RWPE1 (cell line): ENCODE measurements at places on chromosomes 3 and 15.

GRCh38 chr3:37279856-37280255, 105.5 kb upstream of the LRRFIP2 start:
- DNase-seq = no peak

DNA sequence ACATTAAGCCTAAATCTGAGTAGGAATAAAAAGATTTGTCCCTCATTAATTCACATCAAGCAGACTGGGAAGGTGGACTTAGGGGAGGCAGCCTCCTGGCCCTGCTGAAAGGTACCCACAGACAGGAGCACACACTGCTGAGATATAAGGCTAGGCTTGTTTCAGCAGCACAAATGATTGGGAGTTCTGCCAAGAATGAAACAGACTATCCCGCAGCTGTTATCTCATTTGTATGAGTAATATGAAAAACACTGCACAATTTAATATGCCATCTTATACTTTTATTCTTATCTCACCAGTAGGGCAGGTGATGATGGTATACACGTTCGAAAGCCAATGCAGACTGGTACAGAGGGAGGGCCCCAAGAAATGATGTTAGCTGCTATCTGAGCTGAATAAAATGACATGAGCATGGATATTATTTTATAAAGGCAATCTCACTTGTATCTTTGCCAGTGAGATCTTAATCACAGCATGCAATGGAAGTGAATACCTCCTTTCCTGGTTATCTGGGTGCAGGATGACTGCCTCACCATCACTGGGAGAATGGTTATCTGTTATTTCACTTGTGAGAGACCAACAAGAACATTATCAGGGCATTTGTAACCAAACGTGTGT, 258.7 kb upstream of the PPP2R3A start:
- no peak for DNase-seq

GRCh38 chr3:98012979-98013378, 22.1 kb downstream of the GABRR3 start:
- DNase-seq = no peak

DNA sequence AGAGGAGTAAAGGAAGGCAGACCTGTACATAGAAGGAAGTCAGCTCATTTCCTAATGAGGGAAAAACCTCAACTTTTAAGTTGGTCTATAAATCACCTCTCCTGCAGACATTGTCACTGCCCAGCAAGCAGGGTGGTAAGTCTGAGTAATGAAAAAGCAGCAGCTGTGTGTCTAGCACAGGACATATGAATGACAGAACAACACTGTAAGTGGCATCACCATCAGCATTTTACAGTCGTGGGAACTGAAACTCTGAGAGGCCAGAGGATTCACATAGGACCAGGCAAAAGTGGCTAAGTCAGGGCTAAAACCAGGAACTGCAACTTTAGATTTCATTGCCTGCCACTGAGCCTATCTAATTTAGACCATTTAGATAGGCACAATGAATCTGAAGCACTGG, 235.6 kb downstream of the CLSTN2 start:
- DNase-seq = no peak

- DNase-seq = no peak
Observed at GRCh38 chr3:126997455-126998038, 14.6 kb downstream of the PLXNA1 start.

GRCh38 chr15:92005154-92005553, 151.6 kb downstream of the SLCO3A1 start:
- DNase-seq = no peak

GRCh38 chr3:141067206-141067974, 16.2 kb downstream of the SPSB4 start:
- no peak for DNase-seq

DNA sequence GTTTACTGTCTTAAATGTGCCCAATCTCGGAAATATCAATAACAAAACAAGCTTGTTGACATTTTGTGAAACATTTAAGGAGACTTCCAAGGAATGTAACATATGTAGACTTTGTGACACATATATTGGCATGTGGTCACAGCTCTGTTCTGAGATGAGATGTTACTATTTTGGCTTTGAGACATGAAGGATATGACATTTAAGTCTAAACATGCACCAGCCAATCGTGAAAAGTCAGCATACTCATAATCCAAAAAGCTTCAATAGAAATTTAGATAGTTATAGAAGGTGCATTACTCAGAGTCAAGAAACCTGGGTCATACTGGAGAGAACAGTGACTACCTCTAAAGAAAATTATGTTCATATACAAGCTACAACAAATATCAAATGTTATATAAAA, 13.4 kb downstream of the COMMD2 start:
- DNase-seq = no peak

- DNase-seq = no peak
Observed at GRCh38 chr15:48681353-48681752, 35.8 kb upstream of the FBN1 start.

GRCh38 chr3:9247361-9247940, 2.0 kb downstream of the SRGAP3 start:
- DNase-seq = no peak

GRCh38 chr3:119681279-119681678, 4.1 kb upstream of the COX17 start:
- peak; percentile 41 for DNase-seq

GRCh38 chr15:31342781-31343626, 16.4 kb downstream of the KLF13 start:
- DNase-seq = no peak

- no peak for DNase-seq
Observed at GRCh38 chr3:31232055-31233025, 300.4 kb upstream of the STT3B start.

DNA sequence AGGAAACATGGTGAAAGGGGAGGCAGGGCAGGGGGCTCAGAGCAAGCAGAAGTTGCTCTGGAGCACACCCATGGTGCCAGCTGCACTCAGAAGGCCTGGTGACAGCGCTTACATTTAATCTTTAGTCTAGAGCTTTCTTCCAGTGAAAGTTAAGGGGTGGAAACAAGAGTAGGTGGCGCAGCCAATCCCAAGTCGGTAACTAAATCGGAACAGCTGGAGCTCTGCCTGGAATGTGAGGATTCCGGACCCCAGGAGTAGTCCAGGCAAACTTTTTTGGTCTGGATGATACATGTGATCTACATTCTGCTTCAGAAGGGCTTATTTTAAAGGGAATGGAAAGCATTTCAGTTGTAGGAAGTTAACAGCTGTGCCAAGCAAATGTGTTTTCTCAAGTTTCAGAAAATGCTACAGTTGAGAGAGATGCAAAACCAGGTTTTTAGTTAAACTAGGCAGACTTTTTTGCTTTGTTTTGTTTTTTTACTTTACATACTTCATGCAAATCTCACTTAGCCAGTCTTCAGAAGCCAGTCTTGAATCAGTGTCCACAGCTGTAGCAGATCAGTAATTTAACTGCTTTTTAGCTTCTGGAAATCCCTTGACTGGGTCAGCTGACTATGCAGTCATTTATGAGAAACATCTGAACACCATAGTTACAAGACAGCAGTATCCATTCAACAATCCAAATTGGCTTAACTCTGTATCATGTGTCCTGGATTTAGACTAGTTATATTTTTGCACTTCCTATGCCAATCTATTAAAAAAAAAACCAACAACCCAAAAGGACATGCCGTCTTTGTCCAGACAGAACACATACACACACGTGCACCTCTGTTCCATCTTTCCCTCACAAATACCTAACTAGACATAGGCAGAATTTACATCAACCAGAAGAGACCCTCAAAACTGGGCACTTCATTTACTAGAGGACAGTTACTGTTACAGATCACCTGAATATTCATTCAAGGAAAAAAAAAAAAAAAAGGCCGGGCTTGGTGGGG, 33.2 kb downstream of the ZNF106 start:
- no peak for DNase-seq

DNA sequence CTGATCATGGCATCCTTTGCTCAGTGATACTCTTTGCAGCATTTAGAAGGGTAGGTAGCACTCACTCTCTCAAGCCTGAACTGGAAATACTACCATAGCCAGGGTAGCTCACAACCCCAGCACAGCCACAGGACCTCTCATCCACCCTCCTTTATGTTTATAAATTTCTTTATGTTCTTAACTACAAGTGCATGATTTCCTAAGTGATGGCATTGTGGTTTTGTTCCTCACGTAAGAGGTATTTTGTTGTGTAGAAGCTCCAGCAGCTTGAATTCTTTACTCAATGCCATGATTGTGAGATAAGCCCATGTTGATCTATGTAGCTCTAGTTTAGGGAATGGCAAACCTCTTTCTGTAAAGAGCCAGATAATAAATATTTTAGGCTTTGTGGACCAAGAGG, 7.9 kb upstream of the RTP3 start:
- DNase-seq = no peak

- no peak for DNase-seq
Observed at GRCh38 chr3:74562558-74563269, 51.7 kb downstream of the CNTN3 start.

- no peak for DNase-seq
Observed at GRCh38 chr15:55402707-55403106, 5.5 kb downstream of the CCPG1 start.

DNA sequence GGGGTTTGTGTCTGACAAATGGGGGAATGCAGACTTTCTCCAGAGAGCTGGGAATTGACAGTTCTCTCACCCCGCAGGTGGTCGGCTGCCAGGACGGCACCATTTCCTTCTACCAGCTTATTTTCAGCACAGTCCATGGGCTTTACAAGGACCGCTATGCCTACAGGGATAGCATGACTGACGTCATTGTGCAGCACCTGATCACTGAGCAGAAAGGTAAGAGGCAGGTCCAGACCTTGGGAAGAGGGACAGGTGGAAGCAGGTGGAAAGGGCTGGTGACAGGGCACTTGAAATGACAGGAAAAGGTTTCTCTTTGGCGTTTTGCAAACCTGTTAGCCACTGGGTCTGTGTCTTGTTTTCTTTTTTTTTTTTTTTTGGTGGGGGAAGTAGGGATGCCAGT, 36.6 kb downstream of the IFT122 start:
- no peak for DNase-seq

DNA sequence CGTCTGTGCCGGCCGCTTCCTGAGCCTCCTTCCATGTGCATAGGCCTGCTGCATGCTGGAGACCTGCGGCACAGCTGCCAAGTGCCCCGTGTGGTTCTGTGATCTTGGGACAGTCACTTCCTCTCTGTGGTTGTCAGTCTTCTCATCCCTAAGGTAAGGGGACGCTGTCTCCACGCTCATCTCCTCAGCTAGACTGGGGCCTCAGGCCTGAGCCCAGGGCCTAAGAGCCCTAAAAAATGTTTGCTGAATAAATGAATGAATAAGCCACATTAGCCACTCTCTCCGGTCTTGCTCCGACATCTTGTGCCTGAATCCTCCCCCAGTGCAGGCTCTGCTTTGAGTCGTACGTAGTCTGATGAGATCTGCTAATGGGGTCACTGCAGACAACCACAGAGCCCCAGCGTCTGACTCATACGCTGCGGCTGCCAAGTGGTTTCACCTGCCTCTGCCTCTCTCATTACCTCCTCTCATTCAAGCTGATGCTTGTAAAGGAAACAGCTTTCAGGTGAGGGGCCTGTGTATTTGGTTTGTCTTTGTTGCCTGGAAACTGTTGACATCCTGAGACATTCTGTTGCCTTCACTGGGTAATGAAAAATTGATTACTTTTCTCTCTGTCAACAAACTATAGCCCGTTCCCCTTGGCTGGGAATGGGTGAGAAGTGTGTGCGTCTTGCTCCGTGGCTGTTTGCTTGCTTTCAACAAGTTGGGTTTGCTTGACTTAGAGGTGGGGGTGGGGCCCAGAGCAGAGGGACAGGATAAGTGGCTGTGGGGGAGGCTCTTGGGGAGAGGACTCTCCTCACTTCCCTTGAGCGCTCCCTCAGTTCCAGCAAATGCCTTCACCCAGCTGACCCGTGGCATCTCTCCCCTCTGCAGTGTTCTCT, 15.9 kb downstream of the RPLP1 start:
- peak; percentile 93 for DNase-seq

- peak; percentile 64 for DNase-seq
Observed at GRCh38 chr15:82159922-82160321, 102.6 kb downstream of the EFL1 start.

GRCh38 chr3:8607234-8608040, 37.2 kb downstream of the SSUH2 start:
- peak; percentile 31 for DNase-seq

GRCh38 chr15:67083135-67083762, 17.8 kb downstream of the SMAD3 start:
- no peak for DNase-seq

DNA sequence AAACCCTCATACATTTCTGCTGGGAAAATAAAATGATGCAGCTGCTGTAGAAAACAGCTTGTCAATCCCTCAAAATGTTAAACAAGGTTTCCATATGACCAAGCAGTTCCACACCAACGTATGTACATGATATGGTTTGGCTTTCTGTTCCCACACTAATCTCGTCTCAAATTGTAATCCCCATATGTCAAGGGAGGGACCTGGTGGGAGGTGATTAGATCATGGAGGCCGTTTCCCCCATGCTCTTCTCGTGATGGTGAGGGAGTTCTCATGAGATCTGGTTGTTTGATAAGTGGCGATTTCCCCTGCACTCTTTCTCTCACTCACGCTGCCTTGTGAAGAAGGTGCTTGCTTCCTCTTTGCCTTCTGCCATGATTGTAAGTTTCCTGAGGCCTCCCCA, 100.6 kb upstream of the SLC24A5 start:
- DNase-seq = no peak

GRCh38 chr3:115885621-115886020, 262.3 kb downstream of the GAP43 start:
- no peak for DNase-seq

DNA sequence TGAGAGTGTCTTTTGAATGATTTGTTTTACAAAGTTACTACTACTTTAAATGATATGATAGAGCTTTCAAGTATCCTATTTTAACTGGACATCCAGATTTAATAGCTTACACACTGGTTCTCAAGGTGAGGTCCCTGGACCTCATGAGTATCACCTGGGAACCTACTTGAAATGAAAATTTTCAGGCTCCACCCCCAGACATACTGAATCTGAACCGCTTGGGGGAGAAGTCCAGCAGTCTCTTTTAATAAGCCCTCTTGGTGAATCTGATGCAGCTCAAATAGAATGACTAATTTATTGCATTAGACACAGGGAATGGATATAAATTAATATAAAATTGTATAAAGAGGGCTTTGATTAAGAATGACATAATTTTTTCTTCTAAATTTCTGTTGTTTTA, 29.4 kb upstream of the SLITRK3 start:
- DNase-seq = peak; percentile 1

DNA sequence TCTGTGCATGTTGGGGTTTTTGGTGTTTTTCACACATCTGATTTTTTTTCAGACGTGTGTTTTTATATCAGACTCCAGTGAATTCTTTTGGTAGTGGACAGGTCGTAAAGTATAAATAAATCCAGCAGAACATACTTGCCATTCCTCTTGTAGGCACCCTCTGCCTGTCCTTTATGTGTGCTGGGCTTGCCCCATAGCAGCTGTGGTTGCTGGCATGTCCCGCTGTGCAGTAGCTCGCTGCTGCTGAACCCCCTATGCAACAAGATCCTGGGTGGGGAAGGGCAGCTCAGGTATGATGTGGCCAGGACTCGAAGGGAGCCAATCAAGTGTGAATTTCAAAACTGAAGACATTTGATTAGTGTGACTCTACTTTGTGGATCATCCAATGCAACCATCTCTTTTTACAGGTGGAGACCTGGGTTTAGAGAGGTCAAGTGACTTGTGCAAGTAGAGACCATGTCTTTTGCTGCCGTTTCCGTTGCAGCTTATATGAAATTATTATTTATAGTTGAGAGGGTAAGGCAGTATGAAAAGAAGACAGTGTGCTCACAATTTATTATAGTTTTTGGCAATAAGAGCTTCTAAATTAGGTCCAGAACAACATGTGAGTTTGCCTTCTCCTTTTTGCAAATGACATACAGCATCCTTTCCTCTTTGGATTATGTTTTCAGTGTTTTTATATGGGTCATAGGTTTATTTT, 350.8 kb upstream of the C2CD4B start:
- DNase-seq = no peak
